NCI-H1048 (cell line): ENCODE measurements at places on chromosomes 4 and X.

DNA sequence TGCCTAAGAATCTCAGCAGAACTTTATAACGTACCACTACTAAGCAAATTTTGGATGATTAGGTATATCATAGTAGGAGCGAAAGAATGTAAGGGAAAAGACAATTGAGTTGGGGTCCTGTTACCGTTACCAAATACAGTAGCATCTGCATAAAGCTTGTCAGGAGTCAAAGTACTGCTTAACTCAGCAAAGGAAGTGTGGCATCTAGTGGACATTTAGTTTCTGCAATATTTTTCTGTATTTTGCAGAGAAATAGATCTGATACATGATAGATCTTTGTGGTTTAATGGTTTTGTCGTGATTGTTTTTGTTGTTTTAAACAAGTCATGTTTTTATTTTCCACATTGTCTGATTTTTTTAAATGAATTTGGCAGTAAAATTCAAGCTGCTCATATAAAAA, 81.0 kb upstream of the SMARCAD1 start:
- DNase-seq: no peak

- DNase-seq: no peak
Measured at GRCh38 chr4:176498617-176499256, 179.0 kb downstream of the SPCS3 start.

DNA sequence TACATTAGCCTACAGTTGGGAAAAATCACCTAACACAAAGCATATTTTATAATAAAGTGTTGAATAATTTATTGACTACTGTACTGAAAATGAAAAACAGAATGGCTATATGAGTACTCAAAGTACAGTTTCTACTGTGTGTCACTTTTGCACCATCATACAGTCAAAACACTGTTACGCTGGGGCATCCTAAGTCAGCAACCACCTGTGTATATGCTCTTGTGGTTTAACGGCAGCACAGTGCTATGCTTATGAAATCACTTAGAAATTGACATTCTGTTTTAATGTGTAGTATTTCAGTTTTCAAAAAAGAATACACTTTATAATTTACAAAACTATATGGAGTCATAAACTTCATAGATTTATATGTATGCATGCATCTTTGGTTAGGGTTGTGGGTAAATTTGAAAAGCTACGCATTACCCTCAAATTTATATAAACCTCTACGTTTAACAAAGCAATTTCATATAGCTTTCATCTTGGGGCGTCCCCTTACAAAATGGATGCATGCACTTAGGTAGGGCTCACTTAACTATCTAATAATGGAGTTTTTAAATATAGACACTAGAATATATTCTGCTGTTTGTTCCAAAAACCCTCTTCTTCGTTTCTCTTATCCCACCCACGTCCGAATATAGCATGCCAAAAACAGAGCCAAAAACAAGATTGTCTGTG, 690 bp upstream of the NEIL3 start:
- no peak for DNase-seq

DNA sequence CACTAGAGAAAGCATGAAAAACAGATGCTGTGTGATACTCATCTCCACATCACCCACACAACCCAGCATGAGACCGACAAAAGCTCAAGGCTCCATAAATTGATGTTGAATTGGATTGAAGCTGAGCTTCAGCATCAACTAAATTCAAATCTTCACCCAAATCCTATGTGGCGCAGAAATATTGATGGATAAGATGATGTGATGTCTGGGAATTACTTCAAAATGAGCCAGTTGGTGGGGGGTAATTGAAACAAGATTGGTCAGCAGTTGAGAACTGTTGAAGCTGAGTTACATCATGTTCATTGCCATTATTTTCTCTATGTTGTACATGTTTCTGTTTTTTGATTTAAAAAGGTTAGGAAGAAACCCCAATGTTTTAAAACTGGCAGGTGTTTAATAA, 166.5 kb upstream of the STS start:
- no peak for DNase-seq

GRCh38 chr4:68368691-68369131, 18.8 kb upstream of the YTHDC1 start:
- DNase-seq: no peak

- no peak for DNase-seq
Measured at GRCh38 chrX:16594490-16594889, 55.5 kb upstream of the S100G start.

DNA sequence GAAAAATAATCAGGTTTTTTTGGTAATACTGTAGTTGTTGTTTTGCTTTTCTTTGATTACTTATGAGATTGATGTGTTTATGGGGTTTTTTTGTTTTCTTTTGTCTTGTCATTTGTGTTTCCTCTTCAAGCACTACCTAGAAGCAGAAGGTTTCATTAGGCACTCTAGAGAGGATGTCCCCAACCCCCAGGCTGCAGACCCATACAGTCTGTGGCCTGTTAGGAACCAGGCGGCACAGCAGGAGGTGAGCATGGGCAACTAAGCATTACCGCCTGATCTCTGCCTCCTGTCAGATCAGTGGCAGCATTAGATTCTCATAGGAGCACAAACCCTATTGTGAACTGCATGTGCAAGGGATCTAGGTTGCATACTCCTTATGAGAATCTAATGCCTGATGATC, 22.9 kb upstream of the NOCT start:
- no peak for DNase-seq

- no peak for DNase-seq
Measured at GRCh38 chrX:39809331-39809730, 288.4 kb downstream of the BCOR start.

- no peak for DNase-seq
Measured at GRCh38 chrX:318068-318738, 393 bp downstream of the GTPBP6 start.

DNA sequence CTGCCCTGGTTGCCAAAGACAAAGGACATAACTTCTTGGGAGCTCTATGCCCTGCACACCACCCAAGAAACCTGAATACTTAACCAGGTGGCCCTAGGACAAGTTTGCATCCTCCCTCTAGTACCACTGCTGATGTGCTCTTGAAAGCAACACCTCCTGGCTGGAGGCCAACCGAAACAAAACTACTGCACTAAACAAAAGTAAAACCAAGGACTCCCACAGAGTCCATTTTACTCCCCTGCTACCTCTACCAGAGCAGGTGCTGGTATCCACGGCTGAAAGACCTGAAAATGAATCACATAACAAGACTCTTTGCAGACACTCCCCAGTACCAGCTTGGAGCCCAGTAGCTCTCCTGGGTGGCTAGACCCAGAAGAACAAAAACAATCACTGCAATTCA, 941.8 kb downstream of the RAPGEF2 start:
- DNase-seq: no peak

DNA sequence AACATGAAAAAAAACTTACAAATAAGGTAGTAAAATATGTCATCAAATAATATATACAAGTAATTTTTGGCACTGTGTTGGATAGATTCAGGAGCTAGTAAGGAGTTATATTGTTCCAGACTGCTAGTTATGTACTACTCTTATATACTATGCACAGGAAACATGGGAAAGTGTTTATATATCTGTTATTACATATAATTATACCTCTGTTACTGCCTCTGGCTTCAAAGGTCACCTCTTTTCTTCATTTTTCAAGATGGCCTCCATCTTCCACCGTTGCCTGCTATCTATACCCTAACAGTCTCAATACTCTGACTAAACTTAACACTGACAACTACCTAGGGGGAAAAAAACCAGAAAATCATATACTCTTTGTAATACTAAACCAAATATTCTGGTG, 29.5 kb downstream of the LIN54 start:
- DNase-seq: no peak

DNA sequence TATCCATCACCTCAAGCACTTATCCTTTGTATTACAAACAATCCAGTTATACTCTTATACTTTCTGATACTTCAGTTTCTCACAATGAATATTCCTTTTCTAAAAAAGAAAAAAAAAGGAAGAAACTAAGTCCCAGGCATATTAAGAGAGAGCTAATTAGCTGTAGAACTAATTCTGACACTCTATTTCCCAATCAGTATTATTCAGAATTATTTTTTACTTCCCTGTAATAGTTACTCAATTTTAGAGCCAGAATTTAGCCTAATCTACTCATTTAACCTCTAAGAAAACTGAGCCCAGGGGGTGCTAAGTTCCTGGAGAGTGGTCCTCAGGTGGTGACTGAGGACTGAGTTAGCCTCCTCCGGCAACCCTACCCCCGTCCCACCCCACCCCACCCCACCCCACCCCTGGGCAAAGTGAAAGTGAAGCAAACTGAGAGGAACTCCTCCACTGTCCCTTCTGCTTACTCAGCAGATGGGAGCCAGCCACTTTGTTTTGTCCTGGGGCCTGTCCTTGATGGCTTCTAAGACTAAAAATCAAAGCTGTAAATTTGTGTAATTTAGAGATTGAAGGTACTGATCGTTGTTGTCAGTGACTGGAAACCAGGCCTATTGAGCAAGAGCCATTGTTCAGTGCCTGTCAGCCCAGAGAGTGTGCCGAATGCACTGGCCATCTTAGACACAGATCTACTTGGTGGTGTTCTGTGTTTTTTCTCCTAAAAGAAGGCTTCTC, 162.1 kb downstream of the CBR4 start:
- no peak for DNase-seq

DNA sequence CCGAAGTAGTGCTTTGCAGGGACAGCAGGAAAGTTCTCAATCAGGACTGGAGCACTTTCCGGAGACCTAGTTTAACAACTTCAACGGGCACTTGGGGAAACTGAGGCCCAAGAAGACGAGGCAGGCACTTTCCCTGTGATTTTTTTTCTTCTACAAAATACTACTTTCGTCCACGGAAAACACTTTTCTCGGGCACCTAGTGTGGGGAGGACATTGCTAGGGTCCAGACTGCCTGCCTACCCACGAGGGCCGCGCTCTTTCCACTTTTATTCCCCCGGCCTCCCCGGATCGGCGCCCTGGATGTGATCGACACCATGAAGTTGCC, 125.4 kb upstream of the CXorf66 start:
- no peak for DNase-seq

- no peak for DNase-seq
Measured at GRCh38 chrX:19862634-19863211, 24.7 kb downstream of the SH3KBP1 start.

GRCh38 chrX:16981209-16981608, 34.8 kb downstream of the REPS2 start:
- DNase-seq: no peak

- DNase-seq: no peak
Measured at GRCh38 chrX:108558217-108558616, 118.6 kb downstream of the COL4A5 start.

DNA sequence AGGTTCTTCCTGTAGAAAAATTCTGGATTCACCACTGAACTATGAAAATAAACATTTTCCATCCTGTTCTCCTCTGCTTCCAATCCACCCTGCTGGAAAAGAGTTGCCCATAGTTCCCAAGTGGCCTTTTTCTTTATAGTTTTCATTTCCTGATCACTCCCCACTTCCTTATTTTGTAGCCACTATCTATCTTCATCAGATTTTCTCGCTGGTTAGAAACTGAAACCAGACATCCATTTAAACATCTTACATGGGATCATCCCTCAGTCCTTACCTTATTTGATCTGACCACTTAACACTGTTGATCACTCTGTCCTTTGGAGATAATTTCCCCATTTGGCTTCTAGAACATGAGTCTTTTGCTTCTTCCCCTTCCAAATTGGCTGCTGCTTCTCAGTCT, 42.2 kb upstream of the SCOC start:
- DNase-seq: no peak

DNA sequence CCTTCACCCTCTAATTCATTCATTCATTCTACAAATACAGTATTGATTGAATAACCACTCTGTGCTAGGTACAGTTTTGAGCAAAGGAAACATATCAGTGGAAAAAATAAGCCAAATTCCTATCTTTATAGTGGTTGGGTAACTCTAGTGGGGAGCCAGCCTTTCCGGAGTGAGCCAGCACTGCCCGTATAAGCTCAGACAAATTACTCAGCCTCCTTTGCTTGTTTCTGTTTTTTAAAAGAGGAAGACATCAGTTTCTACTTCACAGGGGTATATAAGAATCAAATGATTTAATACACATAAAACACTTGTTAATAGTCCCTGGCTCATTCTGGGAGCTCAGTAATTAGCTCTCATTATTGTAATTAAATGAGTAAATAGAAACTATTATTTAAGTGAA, 238.2 kb upstream of the MAD2L1 start:
- no peak for DNase-seq

DNA sequence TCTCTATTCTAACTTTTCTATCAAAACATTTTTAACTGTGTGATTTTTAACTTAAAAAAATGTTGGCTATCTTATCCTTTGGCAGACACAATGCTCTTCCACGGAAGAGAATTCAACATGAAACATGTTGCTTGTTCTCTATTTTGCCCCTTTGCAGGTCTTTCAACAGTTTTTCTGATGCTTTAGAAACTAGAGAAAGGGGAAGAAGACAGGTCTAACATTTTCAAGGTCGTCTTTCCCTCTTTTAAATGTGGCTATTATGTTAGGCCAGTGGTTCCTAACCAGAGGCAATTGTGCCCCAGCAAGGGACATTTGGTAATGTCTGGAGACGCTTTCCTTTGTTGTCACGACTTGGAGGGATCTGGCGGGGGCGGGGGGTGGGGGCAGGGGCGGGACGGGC, 95.0 kb downstream of the SH3KBP1 start:
- DNase-seq: no peak

DNA sequence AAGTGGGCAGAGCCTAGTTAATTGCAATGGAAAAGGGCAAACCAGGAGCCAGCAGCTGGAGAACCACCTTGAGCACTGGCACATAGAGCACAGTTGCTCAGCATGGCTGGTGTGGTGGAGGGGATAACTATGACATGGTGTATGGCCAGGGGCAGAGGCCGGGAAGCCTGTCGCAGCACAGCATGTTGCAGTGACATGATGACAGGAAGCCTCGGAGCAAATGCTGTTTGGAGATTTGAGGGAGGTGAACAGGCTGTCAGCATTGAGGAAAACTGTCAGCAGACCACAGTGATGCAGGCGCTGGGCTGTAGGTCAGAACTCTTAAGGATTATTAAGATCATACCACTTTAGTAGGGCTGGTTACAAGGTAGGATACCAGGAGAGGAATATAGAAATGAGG, 228.7 kb downstream of the CBR4 start:
- DNase-seq: no peak

DNA sequence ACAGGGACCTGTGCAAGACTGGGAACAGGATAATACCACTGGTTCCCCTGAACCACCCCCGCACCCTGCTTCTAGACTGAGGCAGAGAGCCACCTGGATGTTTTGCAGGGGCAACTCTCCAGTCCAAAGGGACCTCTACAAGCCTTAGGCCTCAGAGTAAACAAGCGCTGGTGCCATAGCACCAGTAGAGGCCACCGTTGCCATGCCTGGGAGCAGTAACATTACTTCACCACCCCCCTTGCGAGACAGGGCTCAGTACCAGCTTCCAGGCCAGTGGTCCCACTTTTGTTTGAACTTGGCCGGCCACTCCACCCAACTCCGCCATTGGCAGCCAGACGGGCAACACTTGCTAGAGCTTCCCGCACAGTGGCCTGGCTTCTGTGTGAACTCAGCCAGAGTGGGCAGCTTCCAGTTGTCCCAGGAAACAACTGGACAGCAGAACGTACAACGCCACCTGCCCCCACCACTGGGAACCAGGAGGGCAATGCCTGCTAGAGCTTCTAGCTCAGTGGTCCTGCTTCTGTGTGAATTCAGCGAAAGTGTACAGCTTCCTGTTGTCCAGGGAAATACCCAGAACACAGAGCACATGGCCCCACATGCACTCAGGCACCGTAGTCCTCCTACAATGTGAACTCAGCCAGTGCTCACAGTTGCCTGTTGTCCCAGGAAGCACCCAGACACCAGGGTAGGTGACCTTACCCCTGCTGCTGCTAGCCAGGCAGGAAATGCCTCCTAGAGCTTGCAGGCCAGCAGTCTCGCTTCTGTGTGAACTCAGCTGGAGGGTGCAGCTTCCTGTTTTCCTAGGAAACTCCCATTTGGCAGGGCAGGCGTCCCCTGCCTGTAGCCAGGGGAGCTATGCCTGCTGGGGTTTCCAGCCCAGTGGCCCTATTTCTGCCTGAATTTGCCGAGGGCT, 39.9 kb upstream of the PCDH19 start:
- no peak for DNase-seq
